Fibroblast of skin of back (primary cell): ENCODE measurements at places on chromosomes 12 and 14.

DNA sequence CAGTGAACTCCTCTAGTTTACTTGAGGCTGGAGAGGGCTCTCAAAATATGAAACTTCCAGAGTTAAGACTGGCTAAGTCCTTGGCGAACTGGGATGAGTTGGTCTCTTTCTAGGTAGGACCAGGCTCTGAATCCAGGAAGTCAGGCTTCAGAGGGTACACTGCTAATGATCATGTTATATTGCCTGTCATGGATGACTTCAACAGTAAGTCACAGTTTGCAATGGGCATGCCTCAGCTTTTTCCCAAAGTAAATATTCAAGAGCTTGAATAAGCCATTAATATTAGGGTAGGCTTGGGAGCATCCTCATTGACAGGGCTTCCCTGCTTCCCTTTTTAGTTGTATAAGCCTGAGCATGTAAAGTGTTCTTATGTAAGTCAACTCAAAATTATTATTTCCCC, 61.7 kb upstream of the PTHLH start:
- no peak for DNase-seq

- DNase-seq: peak; percentile 55
Observed at GRCh38 chr14:69716478-69717187, 50.3 kb upstream of the SRSF5 start.

DNA sequence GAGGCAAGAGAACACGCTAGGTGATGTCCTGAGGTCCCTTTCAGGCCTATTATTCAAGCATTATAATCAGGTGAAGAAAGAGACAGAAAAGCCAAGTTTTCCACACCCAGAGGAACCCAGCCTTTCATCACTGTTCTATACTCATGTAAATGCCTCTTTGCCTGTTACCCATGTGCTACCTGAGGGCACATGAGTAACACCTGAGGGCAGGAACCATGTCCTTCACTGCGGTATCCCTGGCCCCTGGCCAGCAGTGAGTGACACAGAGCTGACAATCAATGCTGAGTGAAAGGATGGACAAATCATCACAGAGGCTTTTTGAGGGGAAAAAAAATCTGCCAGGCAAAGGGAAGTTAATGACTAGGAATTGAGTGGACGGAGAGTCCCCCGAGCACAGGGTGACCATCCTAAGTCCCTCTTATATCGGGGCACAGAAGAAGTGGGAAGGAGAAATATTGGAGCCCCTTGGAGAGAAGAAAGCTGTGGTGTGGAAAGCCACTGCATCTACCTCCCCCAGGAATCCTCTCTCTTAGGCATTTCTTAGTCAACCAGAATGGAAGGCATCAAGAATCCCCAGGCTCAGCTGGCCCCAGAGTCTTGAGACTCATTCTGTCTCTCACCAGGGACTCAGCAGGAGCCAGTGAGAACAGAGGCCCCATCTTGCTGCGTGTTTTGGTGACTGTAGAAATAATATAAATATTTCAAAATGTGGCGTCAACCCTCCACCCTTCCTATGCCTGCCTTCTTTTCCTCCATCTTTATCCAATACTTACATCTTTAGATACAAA, 212.9 kb downstream of the DPF3 start:
- peak; percentile 41 for DNase-seq

GRCh38 chr12:32253154-32253790, 146.1 kb upstream of the FGD4 start:
- no peak for DNase-seq

DNA sequence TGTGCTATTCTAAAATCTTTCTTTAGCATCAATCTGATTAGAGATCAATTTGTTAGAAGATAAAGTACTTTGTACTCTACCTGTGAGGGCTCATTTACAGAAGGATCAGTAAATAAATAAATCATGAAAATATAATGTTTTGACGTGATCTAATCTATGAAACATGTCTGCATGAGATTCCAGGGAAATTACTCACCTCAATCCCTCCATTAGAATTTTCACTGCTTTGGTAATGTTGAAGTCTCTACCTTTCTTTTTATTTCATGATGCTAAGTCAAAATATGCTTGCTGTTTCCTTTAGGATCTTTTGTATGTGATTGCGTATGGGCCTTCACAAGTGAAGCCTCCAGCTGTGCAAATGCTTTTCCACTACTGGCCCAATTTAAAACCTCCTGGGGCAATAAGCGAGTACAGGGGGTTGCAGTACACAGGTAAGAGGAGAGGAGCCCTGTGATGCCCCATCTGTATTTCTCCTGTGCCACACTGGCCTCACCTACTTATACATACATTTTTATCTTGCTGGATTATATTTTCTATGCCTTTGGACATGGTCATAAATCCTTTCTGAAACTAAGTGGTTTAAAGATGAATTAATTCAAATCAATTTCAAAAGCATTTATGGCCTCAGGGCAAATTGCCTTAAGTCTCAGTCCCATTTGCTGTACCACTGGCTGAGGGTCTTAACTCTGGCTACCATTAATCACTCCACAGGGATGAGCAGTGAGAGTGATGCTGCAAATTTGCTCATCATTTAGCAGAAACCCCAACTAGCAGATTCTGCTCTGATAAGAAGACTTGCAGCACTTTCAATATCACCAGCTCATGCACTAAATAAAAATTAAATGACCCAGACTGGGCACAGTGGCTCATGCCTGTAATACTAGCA, 66.4 kb downstream of the UNC79 start:
- no peak for DNase-seq

DNA sequence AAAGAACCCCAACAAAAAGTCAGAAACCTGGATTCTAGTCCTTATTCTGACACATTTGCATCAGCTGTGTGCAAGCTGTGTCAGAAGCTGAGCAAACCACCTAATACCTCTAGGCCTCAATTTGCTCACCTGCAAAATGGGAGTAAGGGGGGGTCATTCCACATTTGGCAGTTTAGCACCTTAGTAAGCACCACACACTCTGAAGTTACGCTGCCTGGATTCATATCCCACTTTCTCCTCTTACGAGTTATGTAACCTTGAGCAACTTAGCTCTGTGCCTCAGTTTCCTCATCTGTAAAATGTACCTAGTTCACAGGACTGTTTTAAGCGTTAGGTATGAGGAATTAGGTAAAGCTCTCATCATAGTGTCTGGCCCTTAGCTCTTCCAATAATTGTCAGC, 218.9 kb downstream of the PPM1H start:
- DNase-seq: no peak

GRCh38 chr14:68702578-68702977, 90.3 kb downstream of the ZFP36L1 start:
- DNase-seq: no peak

GRCh38 chr12:104608998-104609397, 152.2 kb downstream of the CHST11 start:
- no peak for DNase-seq

GRCh38 chr12:6334940-6335450, 6.9 kb downstream of the TNFRSF1A start:
- no peak for DNase-seq

GRCh38 chr14:65946494-65946893, 534.0 kb downstream of the FUT8 start:
- DNase-seq: no peak

- peak; percentile 82 for DNase-seq
Observed at GRCh38 chr12:105775343-105775742, 363.4 kb downstream of the NUAK1 start.

DNA sequence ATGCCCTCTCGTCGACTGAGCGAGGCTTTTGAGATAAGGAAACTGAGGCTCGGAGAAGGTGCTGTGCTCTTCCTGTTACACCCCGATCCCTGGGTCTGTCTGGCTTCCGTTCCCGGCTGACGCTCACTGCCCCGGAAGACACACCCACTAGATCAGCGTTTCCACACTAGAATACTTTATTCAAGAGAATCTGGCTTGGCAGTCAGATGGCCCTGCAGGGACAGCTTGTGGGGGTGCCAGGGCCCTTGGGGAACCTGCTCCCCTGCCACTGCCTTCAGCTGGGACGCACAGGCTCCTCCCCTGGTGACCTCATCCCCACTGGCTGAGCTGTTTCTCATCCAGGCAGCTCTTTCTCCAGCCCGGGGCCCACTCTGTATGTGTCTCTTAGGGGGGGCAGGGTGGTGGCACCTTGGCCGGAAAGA, 13.7 kb downstream of the PGF start:
- DNase-seq: peak; percentile 55

- no peak for DNase-seq
Observed at GRCh38 chr14:93045965-93046704, 69.6 kb downstream of the ITPK1 start.

DNA sequence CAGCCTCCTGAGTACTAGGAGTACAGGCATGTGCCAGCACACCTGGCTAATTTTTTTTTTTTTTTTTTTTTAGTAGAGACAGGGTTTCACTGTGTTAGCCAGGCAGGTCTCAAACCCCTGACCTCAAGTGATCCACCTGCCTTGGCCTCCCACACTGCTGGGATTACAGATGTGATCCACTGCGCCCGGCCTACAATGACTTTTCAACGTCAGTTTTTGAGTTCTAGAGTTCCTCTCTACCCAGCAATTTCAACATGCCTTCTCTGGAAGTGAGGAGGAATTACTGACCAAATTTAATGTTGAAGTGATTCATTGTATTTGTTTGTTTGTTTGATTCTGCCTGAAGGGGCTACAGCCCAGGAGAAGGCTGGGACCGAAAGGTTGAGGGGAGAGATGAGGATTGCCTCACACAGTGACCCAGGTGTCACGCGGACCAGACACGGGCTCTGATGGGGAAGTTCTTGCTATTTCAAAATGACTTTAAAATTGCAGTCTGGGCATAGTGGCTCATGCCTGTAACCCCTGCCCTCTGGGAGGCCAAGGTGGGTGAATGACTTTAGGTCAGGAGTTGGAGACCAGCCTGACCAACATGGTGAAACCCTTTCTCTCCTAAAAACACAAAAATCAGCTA, 8.6 kb upstream of the DENR start:
- no peak for DNase-seq

GRCh38 chr14:22202313-22202712, 386.7 kb downstream of the DAD1 start:
- no peak for DNase-seq

DNA sequence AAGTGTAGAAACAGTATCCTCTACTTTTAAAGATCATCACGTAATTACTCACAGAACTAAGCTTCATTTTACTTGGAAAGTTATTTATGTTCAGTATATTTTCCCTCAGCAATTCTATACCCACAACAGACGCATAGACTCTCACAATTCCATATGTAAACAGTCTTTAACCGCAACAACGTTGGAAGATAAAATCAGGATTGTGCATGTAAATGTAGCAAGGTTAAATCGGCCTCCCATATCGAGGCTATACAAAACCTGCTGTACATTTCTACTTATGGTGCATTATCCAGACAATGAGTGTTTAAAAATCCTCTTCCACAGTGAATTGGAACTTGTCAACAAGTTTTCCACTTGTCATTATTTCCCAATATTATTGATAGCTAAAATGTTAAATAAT, 581.1 kb downstream of the SLC16A7 start:
- no peak for DNase-seq

DNA sequence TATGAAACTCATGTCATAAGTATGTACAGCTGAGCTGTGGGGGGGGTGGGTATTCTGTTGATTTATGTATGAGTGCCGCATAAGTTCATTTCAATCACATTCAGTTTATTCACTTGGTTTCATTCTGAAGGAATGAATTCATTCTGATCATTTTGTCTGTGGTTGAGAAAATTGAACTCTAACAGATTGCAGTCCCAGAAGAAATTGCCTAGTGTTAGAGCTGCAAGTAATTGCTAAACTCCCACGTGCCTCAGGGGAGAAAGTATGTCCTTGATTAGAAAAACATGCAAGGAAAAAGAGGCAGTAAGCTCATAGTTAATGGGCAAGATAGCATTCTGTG, 442.4 kb upstream of the MGAT4C start:
- DNase-seq: peak; percentile 79
